ENCODE measurements at places on chromosomes 2 and 18.

- no peak for DNase-seq
These were observed 693.2 kb downstream of the KCNJ3 start for GRCh38 chr2:155391613-155392130.

DNA sequence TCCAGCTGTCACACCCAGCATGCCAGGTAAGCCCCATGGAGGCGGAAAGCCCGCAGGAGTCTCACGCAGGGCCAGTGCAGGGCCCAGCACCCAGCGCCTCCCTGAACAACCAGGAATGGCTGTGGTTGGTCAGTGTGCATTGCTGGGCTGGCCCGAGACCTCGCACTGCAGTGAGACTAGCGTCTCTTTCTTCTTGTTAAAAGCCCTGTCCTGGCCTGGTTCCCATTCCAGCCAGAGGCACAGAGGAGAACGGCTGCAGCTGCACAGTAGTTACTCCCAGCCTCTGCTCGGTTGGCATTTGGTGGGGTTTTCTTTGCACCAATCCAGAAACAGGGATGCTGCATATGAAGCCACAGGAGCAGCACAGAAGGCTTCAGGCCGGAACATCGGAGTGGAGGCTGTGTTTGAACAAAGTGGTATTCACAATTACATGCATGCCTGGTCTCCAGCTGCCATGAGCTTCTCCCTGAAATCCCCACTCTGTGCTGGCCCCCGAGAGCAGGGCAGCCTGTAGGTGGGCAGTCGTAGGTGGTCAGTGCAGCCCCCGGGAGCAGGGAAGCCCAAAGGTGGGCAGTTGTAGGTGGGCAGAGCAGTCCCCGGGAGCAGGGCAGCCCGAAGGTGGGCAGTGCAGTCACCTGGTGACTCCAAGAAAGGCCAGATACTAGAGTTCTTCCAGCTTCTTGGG is 163.7 kb upstream of the PXDN start:
- no peak for DNase-seq

DNA sequence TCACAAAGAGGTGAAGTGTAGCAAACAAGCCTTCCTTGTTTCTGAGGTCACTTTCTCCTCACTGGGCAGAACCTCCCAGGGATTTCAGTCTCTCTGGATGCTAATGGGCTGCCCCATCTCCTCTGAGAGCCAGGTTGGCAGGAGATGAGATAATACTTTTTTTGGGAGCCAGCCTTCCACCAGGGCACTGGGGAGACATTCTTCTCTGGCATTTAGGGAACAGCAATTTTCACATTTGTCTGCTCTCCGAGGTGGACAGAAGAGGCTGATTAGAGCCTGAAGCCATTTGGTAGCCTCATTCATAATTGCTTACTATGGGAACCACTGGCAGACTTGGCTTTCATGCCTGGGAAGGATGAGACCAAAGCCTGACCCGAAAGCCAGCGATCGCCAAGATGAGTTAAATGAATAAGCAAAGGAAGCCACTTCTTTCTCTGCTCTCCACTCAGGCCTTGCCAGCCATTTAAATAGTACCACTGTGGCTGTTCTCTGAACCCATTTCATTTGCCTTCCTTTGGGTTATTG is 70.1 kb downstream of the NRP2 start:
- no peak for DNase-seq

DNA sequence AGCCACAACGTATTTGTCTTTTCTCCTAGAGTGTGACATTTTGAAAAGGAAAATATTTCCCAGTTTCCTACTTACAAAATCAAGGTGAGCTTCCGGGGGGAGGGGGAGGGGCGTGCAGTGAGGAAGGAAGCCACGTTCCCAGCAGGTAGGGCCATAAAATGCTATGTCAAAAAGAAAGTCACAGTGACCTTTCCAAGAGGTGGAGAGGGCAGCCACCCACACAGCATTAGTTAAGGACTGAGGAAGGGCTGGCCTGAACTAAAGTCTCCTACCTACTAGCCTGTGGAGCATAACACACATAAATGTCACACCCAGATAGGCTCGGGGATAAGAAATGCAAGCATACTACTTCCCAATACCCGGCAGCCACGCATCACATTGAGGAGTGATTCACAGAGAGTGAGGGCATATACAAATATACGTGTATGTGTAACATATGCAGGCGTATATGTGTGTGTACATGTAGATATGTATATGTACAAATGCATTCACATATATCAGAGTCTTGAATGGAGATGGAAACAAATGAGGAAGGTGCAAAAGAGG is 191.1 kb downstream of the STK39 start:
- no peak for DNase-seq

DNA sequence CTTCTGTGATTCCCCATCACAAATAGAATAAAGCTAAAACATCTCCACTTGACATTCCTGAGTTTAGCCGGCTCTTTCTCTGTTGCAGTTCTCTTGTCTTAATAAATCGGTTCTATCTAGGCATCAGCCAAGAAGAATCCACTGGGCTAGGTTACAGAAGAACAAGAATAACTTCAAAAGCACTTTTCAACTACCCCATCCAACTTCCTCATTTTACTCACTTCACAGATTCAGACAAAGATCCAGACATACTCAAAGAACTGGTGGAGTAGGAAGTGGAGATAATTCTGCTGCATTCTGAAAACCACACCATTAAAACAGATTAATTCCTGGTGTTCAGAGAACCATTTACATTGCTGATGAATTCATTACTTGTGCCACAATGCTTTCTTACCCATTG is 9.6 kb upstream of the ALPK2 start:
- no peak for DNase-seq

GRCh38 chr2:98445177-98445682 is 572 bp downstream of the INPP4A start:
- no peak for DNase-seq

DNA sequence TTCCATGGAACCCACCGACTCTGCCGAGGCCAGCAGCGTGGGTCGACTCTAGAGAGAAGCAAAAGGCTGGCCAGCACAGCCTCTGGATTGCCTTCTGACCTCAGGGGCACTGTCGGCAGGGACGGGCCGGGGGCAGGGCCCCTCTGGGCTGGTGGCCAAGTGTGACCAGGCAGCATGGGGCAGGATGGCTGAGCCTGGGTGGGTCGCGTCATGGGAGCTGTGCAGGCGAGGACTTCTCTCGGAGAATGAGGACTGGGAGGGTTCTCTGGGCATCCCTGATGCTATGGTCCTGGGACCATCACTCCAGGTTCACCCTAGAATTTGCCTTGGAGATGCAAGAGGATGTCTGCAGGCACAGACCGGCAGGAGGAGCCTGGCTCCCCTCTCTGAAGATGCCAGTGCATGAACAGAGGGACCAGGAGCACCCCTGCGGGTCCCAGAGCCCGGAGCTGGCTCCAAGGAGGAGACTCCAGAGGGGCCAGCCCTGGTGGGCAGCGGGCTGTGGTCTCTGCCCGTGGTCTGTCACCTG is 289.2 kb downstream of the NDUFA10 start:
- DNase-seq = no peak

DNA sequence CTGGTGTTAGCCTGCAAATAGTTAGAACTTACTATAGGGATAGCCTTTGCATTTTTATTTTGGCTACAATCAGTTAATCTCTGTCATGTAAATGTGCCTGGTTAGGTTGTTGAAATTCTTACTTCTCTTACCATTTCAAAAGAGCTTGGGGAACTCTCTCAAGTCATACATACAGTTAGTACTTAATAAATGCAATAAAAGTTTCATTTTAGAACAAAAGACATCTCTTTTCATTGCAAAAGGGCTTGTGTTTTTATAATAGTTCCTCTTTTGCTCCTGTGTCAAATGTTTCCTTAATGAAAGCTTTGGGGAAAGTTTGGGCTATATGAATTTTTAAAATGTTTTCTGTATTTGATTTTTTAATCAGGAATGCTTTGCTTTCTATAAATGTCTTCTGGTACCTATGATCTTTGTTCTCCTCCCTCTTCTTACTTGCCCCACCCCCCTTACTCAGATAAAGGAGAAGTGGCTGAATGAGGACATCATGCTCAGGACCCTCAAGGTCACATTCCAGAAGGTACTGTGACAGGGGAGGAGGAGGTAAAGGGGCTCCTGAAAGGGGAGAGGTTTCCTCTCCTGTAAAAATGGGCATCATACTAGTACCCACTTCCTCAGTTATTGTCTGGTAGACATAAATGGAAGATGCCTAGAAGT is 13.6 kb downstream of the PTPN18 start:
- no peak for DNase-seq

- peak; percentile 23 for DNase-seq
These were observed 5.6 kb upstream of the GPR17 start for GRCh38 chr2:127640082-127641072.

DNA sequence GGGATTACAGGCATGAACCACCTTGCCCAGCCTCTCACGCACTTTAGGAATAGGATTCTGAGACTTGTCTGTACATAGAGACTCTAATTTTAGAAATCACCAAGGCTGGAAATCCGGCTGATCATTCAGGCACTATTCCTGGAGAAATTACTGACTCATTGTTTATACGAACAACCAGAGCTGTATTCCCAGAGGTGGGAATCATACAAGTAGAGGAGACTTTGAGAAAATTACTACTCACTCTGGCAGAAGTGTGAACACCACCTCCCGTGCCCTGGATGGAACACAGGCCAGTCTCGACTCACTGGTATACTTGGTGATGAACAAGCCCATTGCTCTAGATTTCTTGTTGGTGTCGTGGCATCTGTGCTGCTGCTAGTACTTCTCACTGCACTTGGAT is 5.8 kb upstream of the ADNP2 start:
- no peak for DNase-seq

- no peak for DNase-seq
These were observed 111.8 kb downstream of the FSHR start for GRCh38 chr2:49042488-49042887.

GRCh38 chr2:28088970-28089369 is 198.4 kb downstream of the BABAM2 start:
- no peak for DNase-seq

GRCh38 chr18:55584201-55584600 is 3.8 kb downstream of the TCF4 start:
- no peak for DNase-seq

DNA sequence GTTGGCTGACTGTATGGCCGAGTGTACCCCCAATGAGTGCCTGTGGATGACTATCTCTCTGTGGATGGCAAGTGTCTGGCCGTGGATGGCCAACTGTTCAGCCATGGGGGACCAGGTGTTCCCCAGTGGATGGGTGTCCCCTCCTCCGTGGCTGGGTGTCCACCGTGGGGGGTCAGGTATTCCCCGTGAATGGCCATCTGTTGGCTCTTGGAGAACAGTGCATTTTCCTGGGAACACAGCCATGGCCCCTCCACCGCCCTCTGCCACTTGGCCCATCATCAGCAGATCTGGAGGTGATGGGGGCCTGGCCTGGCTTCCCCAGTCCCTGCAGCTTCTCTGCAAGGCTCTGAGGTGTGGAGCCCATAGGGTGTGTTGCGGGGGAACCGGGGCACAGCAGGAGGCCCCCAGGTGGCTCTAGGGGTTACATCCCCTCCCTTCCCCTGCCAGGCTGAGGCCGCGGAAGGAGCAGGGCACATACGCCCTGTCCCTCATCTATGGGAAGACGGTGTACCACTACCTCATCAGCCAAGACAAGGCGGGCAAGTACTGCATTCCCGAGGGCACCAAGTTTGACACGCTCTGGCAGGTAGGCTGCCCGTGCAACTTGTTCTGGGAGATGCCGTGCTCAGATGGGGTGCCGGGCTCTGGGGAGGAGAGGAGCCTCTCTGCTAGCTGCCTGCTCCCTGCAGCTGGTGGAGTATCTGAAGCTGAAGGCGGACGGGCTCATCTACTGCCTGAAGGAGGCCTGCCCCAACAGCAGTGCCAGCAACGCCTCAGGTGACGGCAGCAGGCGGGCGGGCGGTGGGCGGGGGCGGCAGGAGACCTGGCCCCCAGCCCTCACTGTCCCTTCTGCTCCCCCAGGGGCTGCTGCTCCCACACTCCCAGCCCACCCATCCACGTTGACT is 19.3 kb downstream of the ZAP70 start:
- no peak for DNase-seq

DNA sequence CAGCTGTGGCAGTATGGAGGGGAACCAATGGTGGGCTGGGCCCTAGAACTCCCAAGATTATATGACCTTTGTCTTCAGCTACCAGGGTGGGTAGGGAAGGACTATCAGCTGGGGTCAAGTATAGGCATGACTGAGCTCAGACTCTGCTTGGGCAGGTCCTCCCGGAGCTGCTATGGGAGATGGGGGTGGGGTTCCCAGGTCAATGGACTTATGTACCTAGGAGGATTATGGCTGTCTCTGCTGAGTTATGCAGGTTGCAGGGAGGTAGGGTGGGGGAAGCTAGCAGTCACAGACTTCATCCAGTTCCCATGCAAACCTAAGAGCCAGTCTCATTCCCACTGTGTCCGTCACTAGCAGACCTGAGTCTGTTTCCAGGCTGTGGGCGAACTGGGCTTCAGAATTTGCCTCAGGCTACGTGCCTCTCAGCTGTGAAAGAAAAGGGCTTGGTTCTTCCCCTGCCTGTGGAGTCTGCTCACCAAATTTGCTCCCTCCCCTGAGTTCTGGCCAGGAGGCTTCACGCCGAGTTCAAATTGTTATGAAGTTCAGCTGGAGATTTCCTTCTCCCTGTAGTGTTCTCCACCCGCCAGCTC is 985.8 kb upstream of the NRXN1 start:
- no peak for DNase-seq

- DNase-seq = no peak
These were observed 545.3 kb downstream of the TSN start for GRCh38 chr2:122300758-122301157.

DNA sequence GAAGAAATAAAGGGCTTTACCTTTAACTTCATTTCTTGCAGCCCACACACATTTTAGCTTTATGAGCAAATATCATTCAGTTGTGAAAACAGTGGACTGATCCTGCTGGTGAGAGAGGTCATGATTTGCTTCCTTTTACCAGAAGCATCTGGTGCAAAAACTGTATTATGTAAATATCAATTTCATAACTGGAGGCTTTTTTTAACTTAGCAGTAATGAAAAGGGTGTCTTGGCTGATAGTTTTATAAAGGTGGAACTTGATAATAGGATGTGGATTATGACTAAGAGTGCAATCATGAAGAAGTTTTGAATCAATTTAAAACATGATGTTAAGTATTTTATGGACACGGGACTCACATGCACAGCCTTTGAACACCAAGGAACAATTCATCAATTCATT is 304.4 kb downstream of the GULP1 start:
- no peak for DNase-seq

GRCh38 chr2:170819680-170820664 is 3.3 kb downstream of the GAD1 start:
- DNase-seq = no peak

DNA sequence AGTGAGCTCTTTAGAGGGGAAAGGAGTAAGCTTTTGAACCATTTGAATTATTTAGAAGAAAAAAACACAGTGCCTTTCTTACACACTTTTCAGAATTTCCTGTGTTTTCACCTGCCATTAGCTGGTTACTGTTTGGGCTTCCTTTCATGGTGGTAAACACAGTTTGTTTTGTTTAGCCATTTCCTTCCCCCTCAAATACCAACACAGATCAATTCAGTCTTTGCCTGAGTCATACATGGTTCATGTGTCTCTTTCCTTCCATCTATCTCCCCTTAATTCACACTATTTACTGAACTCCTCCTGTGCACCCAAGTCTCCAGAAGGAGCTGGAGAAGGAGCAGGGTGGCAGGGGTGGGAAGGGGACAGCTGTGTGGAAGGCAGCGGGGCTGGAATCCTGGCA is 45.0 kb downstream of the TCF7L1 start:
- DNase-seq = no peak

Data from stimulated activated CD4-positive, alpha-beta T cell treated with anti-CD3 and anti-CD28 coated beads, Interleukin-2, amount 100 ng/mL, for 48 hours (primary cell).